GM10248 (cell line): ENCODE measurements at places on chromosomes 1 and 21.
A peak's percentile ranks its signal among the peaks of the same experiment; 100 is the strongest.

DNA sequence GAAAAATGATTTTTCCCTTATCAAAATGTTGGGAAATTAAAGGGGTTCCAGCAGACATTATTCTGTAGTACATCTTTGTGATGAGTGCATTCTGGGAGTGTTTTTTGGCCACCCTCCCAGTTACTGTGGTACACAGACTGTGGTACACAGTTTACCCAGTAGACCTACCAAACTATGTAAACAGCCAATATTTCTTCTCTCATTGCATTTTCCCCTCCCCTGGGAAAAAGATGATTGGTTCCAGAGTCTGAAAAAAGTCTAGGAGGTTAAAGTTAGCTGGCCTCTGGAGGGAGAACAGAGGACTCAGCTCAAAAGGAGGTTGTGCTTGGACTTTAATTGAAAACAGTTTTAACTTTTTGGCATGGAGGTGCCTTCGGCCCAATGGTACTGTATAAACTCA, 42.5 kb downstream of the PGM1 start:
- no peak for DNase-seq

DNA sequence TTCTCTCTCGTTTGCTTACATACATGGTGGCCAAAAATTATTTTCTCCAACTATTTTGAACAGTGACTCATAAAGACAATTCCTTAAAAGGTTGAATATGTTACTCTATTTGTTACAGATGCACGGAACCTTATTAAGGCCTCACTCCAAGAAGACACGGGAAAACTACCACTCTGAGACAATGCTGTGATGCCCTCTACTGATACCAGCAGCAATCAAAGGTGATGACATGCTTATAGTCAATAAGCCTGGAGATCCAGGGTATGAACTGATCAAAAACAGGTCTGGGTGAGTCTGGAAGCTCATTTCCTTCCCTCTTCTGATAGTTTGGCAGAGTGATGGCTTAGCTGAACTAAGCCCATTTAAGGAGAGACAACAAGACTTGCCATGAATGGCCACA, 563.0 kb downstream of the LRRIQ3 start:
- DNase-seq: no peak

GRCh38 chr1:20558191-20558590, 5.8 kb downstream of the FAM43B start:
- DNase-seq: no peak

GRCh38 chr1:20790785-20791184, 3.7 kb upstream of the HP1BP3 start:
- no peak for DNase-seq

- DNase-seq: no peak
These were observed 368.5 kb downstream of the RPS6KC1 start for GRCh38 chr1:213419401-213420030.

GRCh38 chr1:170634824-170635410, 29.0 kb upstream of the PRRX1 start:
- DNase-seq: no peak

DNA sequence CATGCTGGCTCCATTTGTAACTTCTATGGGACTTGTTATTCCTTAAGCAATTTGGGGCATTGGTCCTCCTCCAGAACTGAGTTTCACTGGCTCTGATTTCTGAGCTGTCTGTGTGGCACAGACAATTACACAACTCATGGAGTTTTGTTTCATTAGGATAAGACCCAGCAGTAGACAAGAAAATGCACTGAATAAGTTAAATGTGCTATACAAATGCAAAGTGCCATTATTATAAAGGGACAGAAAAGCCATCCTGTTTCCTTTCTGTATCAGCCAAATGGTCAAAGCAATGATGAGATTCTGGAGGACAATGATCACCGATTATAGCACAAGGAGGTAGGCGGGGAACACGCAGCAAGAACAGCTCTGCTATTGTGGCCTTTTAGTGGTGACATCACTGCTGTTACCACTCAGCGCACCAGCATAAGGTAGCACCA, 81.9 kb downstream of the CNIH3 start:
- no peak for DNase-seq

DNA sequence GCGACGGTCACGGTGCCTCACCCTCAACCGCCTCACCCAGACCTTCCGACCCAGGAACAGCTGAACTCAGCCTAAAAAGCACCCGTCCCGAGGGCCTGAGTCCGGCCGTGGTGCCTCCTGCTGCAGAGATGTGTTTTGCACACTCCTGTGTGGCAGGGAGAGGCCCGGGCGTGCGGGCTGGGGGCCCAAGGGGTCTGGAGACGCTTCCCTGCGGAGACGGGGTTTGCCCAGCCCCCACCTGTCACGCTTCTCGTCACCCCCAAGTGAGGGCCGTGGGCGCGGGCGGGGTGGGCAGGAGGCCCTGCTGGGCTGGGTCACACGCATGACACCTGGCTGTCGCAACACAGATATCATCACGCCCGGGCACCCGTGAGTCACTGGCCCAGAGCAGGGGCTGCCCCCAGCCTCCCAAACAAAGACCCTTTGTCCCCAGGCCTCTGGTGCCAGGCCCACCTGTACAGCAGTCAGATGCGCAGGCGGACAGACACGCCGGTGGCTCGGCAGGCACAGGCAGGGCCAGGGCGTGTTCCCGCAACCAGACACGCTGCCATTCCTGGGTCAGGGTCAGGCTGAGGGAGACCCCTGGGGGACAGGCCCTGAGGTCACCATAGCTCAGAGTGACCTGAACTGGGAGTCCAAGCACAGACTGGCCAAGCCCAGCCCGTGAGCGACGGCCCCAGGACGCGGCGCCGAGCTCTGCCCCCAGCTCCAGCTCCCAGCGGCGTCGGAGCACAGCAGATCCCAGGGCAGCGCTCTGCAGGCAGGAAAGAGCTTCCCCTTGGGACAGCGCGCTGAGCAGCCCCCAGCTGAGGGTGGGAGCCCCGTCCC, 6.1 kb downstream of the B3GALT6 start:
- DNase-seq: no peak

DNA sequence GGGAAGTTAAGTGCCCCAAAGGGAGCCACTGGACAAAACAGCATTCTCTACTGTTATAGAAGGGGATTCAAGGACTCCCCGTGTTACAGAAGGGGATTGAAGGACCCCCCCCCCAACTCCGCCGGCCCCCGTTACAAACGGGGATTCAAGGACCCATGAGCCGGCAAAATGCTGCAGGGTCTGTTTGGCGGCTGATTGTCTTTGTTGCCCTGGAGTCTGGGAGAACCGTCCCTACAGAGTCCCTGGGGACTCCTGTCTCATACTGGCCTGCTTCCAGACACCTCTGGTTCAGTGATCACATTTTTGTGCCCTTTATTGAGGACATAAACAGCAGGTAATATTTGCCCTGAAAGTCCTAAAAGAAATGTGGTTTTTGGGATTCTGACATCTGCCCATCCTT, 96.4 kb downstream of the SYF2 start:
- no peak for DNase-seq

DNA sequence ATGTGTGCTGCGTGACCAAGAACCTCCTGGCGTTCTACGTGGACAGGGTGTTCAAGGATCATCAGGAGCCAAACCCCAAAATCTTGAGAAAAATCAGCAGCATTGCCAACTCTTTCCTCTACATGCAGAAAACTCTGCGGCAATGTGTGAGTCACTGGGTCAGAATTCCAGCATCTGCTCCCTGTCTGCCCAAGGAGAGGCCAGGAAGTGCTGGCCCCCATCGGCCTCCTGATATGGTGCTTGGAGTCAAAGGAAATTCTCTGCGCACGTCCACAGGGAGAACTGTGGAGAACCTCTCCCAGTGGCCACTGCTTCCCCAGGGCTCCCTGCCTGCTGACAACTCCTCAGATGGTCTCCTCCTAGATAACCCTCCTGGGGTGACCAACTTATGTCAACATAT, 25.6 kb upstream of the IL20 start:
- no peak for DNase-seq

- DNase-seq: peak; percentile 62
These were observed 28.3 kb downstream of the NUP133 start for GRCh38 chr1:229479660-229480399.

- DNase-seq: no peak
These were observed 200.0 kb downstream of the GABPA start for GRCh38 chr21:25934771-25935224.

GRCh38 chr1:192157067-192157466, 1.2 kb upstream of the RGS18 start:
- no peak for DNase-seq

DNA sequence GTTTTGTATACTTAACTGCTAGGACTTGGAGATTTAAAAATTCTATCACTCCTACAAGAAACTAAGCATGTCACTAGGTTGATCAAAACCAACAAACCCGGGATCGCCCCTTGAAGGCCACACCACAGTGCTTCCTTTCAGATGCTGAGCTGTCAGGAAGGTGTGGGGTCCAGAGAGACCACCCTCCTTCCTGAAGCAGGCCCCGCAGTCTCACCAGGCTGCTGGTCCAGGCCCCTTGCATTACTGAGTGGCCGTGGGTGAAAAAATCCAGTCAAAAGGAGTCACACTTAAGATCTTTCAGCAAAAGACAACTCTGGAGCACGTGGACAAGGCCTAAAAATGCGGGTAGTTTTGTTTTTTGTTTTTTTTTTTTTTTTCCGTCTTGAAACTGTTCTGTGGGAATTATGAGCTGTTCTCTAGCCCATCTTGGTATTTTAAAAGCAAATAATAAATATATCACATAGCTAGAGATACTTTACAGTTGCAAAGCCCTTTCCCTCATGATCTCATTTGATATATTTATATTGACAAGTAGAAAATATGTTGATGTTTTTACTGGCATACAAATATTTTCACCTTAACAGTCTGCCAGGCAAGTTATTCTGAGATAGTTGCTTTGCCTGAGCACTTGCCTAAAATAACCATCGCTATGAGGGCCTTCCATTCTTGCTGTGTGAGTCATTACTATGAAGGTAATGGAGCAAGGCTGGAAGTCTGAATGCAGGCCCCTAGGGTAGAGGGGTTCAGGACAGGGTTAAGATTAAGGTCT, 73.1 kb upstream of the EDEM3 start:
- DNase-seq: no peak

GRCh38 chr1:104466068-104466467, 716.4 kb downstream of the AMY1C start:
- DNase-seq: no peak

DNA sequence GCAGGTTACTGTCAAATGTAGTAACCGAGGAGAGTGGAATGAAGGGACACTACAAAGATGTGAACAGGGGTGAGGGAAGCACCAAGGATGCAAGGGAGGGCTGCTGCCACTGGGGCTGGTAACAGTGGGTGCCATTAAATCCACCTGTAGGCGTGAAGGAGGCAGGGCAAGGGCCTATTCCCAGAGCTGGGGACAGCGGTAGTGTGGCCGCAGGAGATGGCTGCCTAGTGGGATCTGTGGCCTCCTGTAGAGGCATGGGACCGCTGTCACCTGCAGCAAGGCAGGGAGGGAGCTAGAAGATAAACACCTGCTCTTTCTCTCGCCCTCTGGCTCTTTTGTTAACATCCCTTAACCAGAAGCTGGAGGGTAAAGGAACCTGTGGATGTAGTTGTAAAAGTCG, 80.5 kb upstream of the CNIH3 start:
- no peak for DNase-seq

- DNase-seq: no peak
These were observed 1.6 kb upstream of the C1orf35 start for GRCh38 chr1:228104526-228105269.

DNA sequence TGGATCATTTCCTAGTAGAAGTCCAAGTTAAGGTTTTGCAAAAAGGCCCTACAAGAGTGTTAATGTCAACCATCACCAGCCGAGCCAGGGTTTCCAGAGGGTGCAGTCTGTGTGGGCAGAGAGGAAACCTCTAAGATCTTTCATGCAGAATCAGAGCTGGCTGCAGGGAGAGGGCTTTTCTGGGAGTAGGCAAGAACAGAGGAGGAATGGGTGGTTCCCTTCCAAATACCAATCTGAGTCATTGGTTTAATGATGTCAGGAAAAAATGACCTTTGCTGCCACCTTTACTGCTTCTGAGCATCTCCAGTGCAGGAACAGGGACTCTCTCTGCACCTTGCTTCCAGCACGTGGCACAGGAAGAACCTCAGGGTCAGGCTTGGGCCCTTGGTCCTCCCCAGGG, 73.8 kb downstream of the TNR start:
- no peak for DNase-seq

DNA sequence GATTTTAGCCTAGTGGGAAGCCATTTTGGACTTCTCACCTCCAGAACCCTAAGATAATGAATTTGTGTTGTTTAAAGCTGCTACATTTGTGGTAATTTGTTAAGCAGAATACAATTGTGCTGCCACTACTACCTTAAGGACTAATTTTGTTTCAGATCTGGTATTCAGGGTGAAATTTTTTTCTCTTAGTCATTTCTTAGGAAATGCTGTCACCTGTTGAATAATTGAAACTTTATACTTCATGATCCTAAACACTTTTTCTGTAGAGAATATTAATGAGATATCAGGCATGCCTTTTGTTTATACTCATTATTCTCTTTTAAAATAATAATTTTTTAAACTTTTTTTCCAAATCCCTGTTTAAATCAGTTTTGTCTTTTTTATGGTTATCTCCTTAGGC, 246.8 kb downstream of the TGFB2 start:
- DNase-seq: no peak

- DNase-seq: no peak
These were observed 118.8 kb upstream of the IRF2BP2 start for GRCh38 chr1:234728740-234729139.

DNA sequence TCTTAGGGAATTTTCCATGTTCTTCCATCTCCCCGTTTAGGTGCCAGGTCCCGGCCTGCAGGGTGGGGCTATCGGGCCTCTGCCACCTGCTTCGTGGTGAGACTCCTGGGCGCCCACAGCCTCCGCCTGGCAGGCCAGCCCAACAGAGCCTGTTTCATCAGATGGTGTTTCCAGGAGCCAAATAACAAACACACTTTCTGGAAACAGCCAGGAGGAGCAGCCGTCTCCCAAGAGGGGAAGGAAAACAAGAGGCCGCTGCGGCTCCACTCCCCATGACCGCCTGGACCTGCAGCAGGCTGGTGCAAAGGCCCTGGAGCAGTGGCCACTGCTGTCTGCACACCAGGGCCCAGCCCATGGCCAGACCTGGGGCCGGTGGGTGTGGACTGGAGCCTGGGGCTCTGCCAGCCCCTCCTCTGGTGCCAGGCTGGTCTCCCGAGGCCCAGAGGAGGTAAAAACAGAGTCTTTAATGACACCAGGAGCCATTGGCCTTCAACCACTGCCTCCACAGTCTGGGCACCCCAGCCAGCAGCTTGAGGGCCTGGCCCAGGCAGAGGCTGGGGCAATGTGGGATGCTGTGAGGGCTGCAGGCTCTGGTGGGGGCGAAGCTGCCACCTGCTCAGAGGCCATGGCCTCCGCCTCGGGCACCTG, 55.0 kb downstream of the SLX9 start:
- DNase-seq: no peak

DNA sequence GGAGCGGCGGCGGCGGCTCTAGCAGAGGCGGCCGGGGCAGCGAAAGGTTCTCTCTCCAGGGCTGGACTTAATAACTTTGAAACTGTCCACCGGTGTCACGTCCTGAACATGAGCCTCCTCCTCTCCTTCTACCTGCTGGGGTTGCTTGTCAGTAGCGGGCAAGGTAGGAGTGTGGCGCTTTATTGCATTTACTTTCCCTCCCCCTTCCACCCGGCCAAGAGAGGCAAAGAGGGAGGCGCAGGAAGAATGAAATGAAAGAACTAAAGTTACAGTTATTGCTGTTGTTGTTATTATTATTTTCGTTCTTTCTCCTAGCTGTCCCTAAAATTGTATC, 214 bp downstream of the NCAM2 start:
- DNase-seq: no peak

GRCh38 chr1:220579317-220579716, 51.4 kb downstream of the MARK1 start:
- no peak for DNase-seq

GRCh38 chr1:59499943-59500569, 203.2 kb downstream of the FGGY start:
- DNase-seq: no peak

- no peak for DNase-seq
These were observed 633 bp upstream of the PPFIA4 start for GRCh38 chr1:203025686-203026030.
